ENCODE measurements at places on chromosomes 1 and 21.

- no peak for DNase-seq
These were observed 640.0 kb upstream of the ADGRL2 start for GRCh38 chr1:81160696-81161095.

DNA sequence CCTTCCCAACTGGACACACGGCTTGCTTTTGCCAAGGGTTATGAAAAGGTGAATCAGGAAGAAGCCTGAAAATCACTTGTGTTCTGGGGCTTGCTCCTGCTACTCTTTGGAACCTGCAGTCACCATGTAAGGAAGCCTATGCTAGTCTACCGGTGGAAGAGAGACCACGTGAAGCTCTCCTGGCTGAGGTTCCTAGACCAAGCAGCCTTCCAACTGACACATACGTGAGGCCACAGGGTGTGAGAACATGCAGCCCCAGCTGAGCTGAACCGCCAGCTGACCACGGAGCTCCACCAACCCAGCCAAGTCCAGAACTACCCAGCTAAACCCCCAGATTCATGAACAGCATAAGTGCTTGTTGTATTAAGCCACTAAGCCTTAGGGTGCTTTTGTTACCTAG is 72.8 kb upstream of the KRTAP19-8 start:
- no peak for DNase-seq

GRCh38 chr1:167631936-167632614 is 2.0 kb downstream of the RCSD1 start:
- DNase-seq: no peak

GRCh38 chr1:25700144-25700523 is 83.5 kb downstream of the MAN1C1 start:
- DNase-seq: no peak

DNA sequence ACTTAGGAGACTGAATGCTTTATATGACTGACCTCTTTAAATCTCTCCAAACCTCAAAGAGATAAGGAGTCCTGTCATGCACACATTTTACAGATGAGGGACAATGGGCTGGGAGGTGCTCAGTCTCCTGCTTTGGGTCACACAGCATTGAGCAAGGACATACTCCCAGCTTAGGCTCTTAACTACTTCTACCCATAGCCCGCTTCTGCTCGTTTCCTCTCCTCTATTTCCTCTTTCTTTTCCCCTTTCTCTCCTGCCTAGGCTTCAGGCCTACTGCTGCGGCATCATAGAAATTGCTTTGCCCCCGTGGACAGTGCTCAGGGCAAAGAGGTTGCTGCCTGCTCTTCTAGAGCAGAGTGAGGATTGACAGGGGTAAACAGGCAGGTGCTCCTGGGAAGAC is 12.4 kb upstream of the ZNF691 start:
- no peak for DNase-seq

Measured in LHCN-M2 (cell line).